ENCODE measurements at places on chromosomes 2 and 18.

DNA sequence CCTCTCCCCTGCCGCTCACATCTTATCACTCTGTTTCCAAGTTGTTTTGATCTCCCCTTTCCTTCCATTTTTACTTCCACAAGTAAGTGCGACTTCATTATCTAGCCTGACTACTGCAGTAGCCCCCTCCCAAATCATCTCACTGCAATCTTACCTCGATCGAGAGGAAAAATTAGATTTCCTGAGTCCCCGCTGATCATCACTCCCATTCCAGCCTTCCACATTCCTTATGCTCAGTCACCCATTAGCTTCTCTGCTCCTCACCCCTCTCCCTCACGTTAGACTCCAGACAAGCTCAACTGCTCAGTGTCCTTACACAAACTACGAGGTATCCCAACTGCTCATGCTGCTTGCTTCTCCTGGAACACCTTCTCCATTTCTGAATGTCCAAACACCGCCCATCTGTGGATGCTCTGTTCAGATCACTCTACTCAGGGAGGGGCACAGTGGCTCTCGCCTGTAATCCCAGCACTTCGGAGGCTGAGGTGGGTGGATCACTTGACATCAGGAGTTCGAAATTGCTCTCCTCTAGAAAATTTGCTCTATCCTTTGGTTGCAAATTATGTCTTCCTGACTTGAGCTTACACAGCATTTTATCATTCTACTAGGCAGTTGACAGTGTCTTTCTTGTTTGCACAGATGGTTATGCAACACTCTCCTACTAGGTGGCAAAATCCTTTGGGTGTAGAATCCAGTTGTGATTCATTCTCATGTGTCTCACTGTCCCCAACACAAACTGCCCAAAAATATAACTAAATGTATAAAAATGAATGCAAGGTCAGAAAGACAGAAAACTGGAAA is 96.5 kb downstream of the INO80D start:
- no peak for DNase-seq

GRCh38 chr18:55780586-55781071 is 192.6 kb upstream of the TCF4 start:
- DNase-seq, result no peak

DNA sequence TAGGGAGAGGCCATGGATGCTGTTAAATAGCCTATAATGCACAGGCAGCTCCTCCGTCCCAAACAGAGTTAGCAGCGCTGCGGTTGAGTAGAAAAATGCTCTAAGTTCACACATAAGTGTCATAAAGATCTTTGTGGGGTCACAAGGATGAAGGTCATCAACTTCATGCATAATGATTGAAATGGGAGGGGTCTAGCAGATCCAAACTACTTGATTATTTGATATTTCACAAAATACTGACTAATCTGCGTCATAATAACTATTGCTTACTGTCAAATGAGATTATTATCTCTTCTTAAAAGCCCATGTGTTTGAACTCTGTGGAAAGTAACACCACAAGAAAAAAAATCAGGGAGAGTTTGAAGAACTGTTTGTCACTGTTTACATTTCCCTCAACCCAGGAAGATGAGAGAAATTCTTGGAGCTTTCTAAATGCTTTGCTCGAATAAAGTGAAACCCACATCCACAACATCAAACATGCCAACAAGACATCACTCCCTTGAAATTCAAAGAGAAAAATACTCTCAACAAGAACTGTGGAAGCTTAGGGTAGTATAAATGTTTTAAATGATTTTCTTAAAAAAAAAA is 50.5 kb upstream of the CREB1 start:
- no peak for DNase-seq

- DNase-seq, result no peak
Observed at GRCh38 chr2:84378960-84379359, 80.1 kb downstream of the SUCLG1 start.
